ENCODE measurements at places on chromosomes 12 and 14. TPM values are rescaled to one million over a fixed set of nuclear protein-coding genes. Genes with fewer than 3 reads are reported as not detected.

Gene DPY19L2
- 0.42 TPM for total RNA-seq

Gene RNASE2
- 0.59 TPM for total RNA-seq

Gene EGLN3
- total RNA-seq: 1.6 TPM

Gene HVCN1
- total RNA-seq: 2.6 TPM

Gene CLEC7A
- total RNA-seq: 3.6 TPM

Gene SYT10
- 0.84 TPM for total RNA-seq

Gene KRT7
- 0.37 TPM for total RNA-seq

Gene TAS2R20
- 1.4 TPM for total RNA-seq

Gene RPAP3
- total RNA-seq: 7.9 TPM

DNA sequence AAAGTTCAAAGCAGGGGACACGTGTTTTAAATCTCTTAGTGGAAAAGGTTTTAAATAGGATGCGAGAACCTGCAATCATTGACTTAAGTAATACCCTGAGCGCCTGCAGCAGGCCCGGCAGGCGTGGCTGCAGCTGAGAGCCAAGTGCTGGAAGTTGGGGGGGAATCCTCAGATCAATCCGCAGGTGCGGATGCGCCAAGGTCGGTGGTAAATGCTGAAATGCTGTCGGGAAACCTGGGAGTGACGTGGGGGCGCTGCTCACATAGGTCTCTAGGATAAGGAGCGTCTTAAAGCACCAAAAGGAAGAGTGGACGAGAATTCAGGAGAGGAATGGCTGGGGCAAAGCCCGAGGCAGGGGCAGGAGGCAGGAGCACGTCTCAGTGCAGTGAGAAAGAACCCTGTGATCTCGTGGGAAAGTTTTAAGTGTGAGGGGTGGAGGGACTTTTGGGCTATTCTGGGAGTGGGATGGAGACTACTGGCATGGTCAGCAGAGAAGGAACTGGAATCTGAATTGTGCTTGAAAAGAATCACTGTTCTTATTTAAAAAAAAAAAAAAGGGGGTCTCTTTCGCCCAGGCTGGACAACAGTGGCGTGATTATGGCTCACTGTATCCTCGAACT lies 883 bp upstream of the CDCA4 start:
- DNase-seq: peak; percentile 51
- no peaks in the 10 kb centered on the region for H3K36me3 ChIP-seq
- H3K27ac ChIP-seq: peak overlapping the region; percentile 69
- H3K4me3 ChIP-seq: peak overlapping the region; percentile 74

- H3K27ac ChIP-seq: peak overlapping the region; percentile 92
- no peaks in the 10 kb centered on the region for H3K27me3 ChIP-seq
- H3K4me3 ChIP-seq: no peak overlapping the region
- H3K4me1 ChIP-seq: peaks cover 5% of the 10 kb centered on the region
- H3K36me3 ChIP-seq: no peaks in the 10 kb centered on the region
- DNase-seq: no peak
Observed at GRCh38 chr12:1660304-1661187, 30.3 kb upstream of the ADIPOR2 start.

GRCh38 chr12:1204581-1205121 lies 213.6 kb downstream of the ERC1 start:
- H3K27me3 ChIP-seq: no peaks in the 10 kb centered on the region
- H3K36me3 ChIP-seq: no peaks in the 10 kb centered on the region
- peak overlapping the region; percentile 46 for H3K27ac ChIP-seq
- H3K4me3 ChIP-seq: no peak overlapping the region
- DNase-seq: no peak

GRCh38 chr12:109736552-109737108 lies 23.0 kb downstream of the FAM222A start:
- no peak overlapping the region for H3K4me3 ChIP-seq
- H3K27ac ChIP-seq: no peak overlapping the region
- peaks cover 39% of the 10 kb centered on the region for H3K4me1 ChIP-seq
- no peaks in the 10 kb centered on the region for H3K27me3 ChIP-seq
- H3K36me3 ChIP-seq: no peaks in the 10 kb centered on the region
- peak; percentile 65 for DNase-seq

GRCh38 chr12:23587833-23588559 lies 361.5 kb downstream of the SOX5 start:
- no peaks in the 10 kb centered on the region for H3K36me3 ChIP-seq
- H3K27ac ChIP-seq: no peak overlapping the region
- no peak overlapping the region for H3K4me3 ChIP-seq
- no peaks in the 10 kb centered on the region for H3K27me3 ChIP-seq
- no peak for DNase-seq

DNA sequence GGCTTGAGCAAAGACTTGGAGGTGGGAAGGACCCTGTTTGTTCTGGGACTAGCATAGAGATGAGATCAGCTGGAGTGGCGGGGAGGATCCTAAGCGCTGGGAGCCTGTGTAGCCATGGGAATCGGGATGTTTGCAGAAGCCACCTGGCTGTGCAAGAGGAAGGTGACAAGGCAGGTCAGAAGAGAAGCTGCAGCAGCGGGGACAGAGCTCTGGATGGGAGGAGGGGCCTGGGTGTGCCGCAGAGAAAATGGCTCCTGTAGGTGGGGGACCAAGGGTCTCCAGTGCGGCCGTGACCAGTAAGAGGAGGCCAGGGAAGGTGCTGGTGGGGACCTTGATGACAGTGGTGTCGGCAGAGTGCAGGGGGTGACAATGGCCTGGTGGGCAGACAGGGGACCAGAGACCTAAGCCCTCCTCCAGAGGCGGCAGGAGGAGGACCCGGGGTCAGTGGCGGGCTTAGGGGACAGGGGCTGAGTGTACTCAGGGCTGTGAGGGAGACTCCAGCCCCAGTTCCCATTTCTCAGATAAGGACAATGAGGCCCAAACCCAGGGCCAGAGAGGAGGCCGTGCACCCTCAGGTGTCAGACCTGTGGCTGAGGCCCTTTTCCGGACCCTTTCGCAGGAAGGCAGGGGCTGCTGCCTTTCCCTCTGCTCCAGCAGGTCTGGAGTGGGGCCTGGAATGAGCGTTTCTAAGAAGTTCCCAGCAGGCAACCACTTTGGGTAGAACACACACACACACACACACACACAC lies 206.6 kb upstream of the RTL1 start:
- peak; percentile 29 for DNase-seq
- no peak overlapping the region for H3K4me3 ChIP-seq
- H3K27ac ChIP-seq: no peak overlapping the region
- H3K4me1 ChIP-seq: no peaks in the 10 kb centered on the region
- H3K36me3 ChIP-seq: no peaks in the 10 kb centered on the region

DNA sequence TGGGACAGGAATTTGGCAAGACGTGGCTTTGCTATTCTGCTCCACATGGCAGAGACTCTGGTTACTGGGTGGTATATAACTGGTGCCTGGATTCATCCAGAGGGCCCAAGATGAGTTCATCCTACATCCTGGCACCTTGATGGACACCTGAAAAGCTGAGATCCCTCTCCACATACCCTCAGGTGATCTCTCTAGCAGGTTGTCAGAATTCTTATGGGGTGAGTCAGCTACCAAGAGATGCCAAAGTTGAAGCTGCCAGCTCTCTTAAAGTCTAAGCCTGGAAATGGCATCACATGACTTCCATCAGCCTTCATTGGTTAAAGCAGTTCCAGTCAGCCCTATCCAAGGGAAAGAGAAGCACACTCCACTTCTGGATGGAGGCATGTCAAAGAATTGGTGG lies 300.7 kb upstream of the SEL1L start:
- H3K36me3 ChIP-seq: no peaks in the 10 kb centered on the region
- H3K4me3 ChIP-seq: no peak overlapping the region
- no peaks in the 10 kb centered on the region for H3K27me3 ChIP-seq
- no peak overlapping the region for H3K27ac ChIP-seq

DNA sequence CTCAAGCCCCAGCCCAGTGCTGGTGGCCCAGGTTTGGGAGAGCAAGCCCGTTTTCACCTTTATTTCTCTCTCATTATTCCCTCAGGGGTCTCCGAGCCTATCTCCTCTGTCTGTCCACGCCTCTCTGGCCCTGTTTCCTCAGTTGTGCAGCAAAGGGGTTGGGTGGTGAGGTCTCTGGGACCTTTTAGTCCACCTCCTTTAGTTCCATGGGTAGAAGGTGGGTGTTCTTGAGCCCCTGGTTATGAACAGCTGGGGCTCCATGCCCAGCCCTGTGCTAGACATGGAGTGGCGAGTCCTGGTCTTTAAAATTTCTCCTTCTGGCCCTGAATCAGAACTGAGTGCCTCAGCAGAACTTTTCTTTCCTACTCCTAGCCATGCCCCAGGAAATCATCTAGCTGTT lies 1.3 kb upstream of the NGB start:
- no peak overlapping the region for H3K27ac ChIP-seq
- H3K4me3 ChIP-seq: no peak overlapping the region
- peaks cover 2% of the 10 kb centered on the region for H3K36me3 ChIP-seq
- H3K4me1 ChIP-seq: no peaks in the 10 kb centered on the region

GRCh38 chr12:115451780-115452736 lies 768.1 kb upstream of the TBX3 start:
- H3K4me1 ChIP-seq: peaks cover 2% of the 10 kb centered on the region
- H3K27me3 ChIP-seq: no peaks in the 10 kb centered on the region
- no peak overlapping the region for H3K4me3 ChIP-seq
- no peak overlapping the region for H3K27ac ChIP-seq

- no peak for DNase-seq
- no peaks in the 10 kb centered on the region for H3K27me3 ChIP-seq
- H3K4me3 ChIP-seq: no peak overlapping the region
- no peaks in the 10 kb centered on the region for H3K4me1 ChIP-seq
Observed at GRCh38 chr12:114981036-114981435, 297.1 kb upstream of the TBX3 start.

DNA sequence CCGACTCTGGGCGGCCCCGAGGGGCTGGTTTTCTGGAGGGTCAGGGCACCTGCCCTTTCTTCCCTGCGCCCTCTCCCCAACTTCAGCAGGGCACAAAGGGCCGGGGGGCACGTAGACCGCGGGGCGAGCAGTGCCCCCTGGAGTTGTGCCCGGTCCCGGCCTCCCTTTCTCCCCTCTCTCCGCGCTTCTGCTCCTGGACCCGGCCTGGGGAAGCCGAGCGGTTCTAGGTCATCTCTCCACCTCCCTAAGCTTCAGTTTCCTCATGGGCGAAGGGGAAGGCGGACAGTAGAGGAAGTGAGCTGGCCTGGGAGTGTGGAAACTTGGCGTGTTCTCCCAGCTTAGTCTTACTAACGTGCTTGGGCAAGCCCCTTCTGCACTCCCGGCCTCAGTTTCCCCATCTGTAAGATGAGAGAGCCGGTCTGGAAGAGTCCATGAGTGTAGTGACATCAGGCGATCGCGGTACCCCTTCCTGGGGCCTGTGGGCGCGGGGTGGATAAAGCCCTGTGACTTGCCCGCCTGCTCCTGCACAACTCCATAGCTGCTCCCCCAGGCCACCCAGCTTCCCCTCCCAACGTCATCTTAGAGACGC lies 158.6 kb upstream of the PARP11 start:
- no peak for DNase-seq
- no peaks in the 10 kb centered on the region for H3K27me3 ChIP-seq
- H3K27ac ChIP-seq: no peak overlapping the region
- H3K4me3 ChIP-seq: no peak overlapping the region

DNA sequence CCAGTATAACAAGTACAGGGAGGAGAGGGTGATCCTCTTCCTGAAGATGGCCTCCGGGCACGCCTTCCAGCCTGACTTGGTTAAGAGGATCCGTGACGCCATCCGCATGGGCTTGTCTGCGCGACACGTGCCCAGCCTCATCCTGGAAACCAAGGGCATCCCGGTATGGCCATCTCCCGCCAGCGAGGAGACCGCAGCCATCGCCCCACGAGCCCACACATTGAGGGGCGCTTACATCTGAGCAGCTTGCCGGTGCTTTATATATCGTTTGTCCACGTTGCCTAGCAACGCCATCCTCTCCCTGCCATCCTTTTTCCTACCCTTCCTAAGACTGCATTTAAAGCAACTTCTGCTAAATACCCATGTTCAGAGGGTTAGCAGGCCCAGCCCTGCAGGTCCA lies 71.5 kb downstream of the AACS start:
- H3K27me3 ChIP-seq: no peaks in the 10 kb centered on the region
- DNase-seq: no peak

- no peak overlapping the region for H3K4me3 ChIP-seq
- H3K27me3 ChIP-seq: no peaks in the 10 kb centered on the region
- H3K4me1 ChIP-seq: peaks cover 11% of the 10 kb centered on the region
- peak; percentile 14 for DNase-seq
- H3K36me3 ChIP-seq: peaks cover 9% of the 10 kb centered on the region
Observed at GRCh38 chr14:103748534-103748857, 32.9 kb downstream of the ZFYVE21 start.

GRCh38 chr12:10771132-10771733 lies 31.2 kb downstream of the TAS2R7 start:
- no peaks in the 10 kb centered on the region for H3K4me1 ChIP-seq
- DNase-seq: no peak
- no peak overlapping the region for H3K4me3 ChIP-seq
- H3K27ac ChIP-seq: no peak overlapping the region
- H3K36me3 ChIP-seq: no peaks in the 10 kb centered on the region

- DNase-seq: no peak
- no peaks in the 10 kb centered on the region for H3K27me3 ChIP-seq
- H3K4me3 ChIP-seq: no peak overlapping the region
- H3K4me1 ChIP-seq: no peaks in the 10 kb centered on the region
- no peaks in the 10 kb centered on the region for H3K36me3 ChIP-seq
- H3K27ac ChIP-seq: no peak overlapping the region
Observed at GRCh38 chr14:26738571-26738970, 140.7 kb upstream of the NOVA1 start.

GRCh38 chr14:99627100-99627499 lies 17.8 kb upstream of the HHIPL1 start:
- H3K27ac ChIP-seq: no peak overlapping the region

GRCh38 chr14:69615121-69615495 lies 3.7 kb downstream of the SUSD6 start:
- peaks cover 68% of the 10 kb centered on the region for H3K4me1 ChIP-seq
- H3K36me3 ChIP-seq: no peaks in the 10 kb centered on the region
- H3K4me3 ChIP-seq: no peak overlapping the region
- peak overlapping the region; percentile 84 for H3K27ac ChIP-seq

DNA sequence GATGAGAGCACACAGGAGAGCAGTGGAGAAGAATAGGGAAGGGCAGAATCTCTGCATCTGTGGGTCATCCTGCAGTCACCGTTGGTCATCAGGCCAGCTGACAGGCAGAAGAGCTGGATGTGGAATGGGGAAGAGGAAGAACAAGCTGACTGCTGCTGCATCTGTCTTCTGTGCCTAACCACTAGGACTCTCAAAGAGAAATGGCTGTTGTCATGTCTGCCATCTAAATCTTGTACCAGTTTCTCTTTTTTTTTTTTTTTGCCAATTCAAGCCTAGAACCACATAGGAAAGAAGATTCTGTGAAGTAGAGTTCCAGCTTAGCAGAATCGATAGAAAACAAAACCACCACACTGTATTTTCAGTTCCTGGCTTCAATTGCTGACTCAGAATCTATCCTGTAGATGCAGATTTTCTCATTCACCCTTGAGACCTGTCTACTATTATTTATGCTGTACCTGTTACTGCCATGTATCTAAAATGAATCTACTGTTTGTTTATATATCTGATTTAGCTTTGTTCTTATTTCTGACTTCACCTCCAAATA lies 421.9 kb upstream of the PRICKLE1 start:
- H3K27me3 ChIP-seq: no peaks in the 10 kb centered on the region
- H3K4me3 ChIP-seq: no peak overlapping the region
- H3K27ac ChIP-seq: no peak overlapping the region
- no peak for DNase-seq
- no peaks in the 10 kb centered on the region for H3K4me1 ChIP-seq
- no peaks in the 10 kb centered on the region for H3K36me3 ChIP-seq

GRCh38 chr12:108175310-108175709 lies 46.2 kb downstream of the WSCD2 start:
- H3K4me1 ChIP-seq: no peaks in the 10 kb centered on the region
- H3K4me3 ChIP-seq: no peak overlapping the region
- H3K27ac ChIP-seq: no peak overlapping the region
- DNase-seq: no peak
- H3K27me3 ChIP-seq: no peaks in the 10 kb centered on the region

Measured in liver (tissue), 10 donors.